ENCODE measurements at places on chromosomes 12 and 14. TPM values are rescaled to one million over a fixed set of nuclear protein-coding genes. Genes with fewer than 3 reads are reported as not detected.

Gene LRIG3
- not detected for total RNA-seq

Gene RNF212B
- not detected for total RNA-seq

GRCh38 chr14:95043732-95044462 is 113.4 kb downstream of the DICER1 start:
- no peaks in the 10 kb centered on the region for H3K4me1 ChIP-seq
- no peaks in the 10 kb centered on the region for H3K36me3 ChIP-seq
- no peak overlapping the region for H3K27ac ChIP-seq
- H3K27me3 ChIP-seq, result peaks cover 4% of the 10 kb centered on the region
- no peak for DNase-seq

- no peak for DNase-seq
- H3K36me3 ChIP-seq, result no peaks in the 10 kb centered on the region
- H3K27me3 ChIP-seq, result no peaks in the 10 kb centered on the region
- H3K4me1 ChIP-seq, result no peaks in the 10 kb centered on the region
- no peak overlapping the region for H3K4me3 ChIP-seq
Measured at GRCh38 chr12:114193474-114193873, 212.5 kb downstream of the TBX5 start.

Data from activated CD4-positive, alpha-beta T cell treated with anti-CD3 and anti-CD28 coated beads, Interleukin-2, amount 10 ng/mL, durations not matched to agents 7 days and 5 days (primary cell).